ENCODE measurements at places on chromosomes 1 and 21. TPM values are rescaled to one million over a fixed set of nuclear protein-coding genes. Genes with fewer than 3 reads are reported as not detected.
A peak's percentile ranks its signal among the peaks of the same experiment; 100 is the strongest.

DNA sequence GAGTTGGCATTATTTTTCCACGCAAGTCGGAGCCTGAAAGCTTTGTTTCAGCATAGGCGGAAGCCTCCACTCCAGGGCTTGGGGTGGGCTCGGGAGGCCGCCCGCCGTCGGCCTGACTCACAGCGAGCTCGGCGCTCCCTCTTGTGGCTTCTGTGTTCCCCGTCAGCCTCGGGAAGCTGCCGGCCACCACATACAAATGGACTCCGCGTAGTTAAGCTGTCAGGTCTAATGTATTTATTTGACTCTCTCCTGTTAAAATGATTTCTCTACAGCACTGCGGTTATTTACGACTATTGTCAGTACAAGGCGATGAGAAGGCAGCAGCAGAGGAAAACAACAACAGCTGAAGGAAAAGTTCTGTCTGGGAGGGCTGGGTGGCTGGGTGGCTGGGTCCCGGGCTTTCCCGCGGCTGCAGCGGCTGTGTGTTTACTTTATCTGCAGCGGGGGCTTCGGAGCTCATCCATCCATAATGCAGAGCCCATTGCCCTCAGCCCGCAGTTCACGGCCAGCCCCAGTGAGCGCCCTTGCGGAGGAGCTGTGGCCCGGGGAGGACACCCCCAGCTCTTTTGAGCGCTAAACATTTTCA, 375.7 kb upstream of the CAMK1G start:
- DNase-seq: peak; percentile 59

GRCh38 chr1:66542314-66542713, 8.4 kb downstream of the SGIP1 start:
- DNase-seq: no peak

- DNase-seq: peak; percentile 35
Observed at GRCh38 chr1:5994713-5995621, 2.7 kb upstream of the NPHP4 start.

The C1QC gene
- total RNA-seq: 20.9 TPM

The ACKR1 gene
- total RNA-seq: 19.3 TPM
